ENCODE measurements at places on chromosomes 13 and 19.

- DNase-seq = no peak
These were observed 16.8 kb downstream of the SPC24 start for GRCh38 chr19:11138601-11139300.

GRCh38 chr19:6687114-6687513 lies 17.2 kb upstream of the TNFSF14 start:
- no peak for DNase-seq

DNA sequence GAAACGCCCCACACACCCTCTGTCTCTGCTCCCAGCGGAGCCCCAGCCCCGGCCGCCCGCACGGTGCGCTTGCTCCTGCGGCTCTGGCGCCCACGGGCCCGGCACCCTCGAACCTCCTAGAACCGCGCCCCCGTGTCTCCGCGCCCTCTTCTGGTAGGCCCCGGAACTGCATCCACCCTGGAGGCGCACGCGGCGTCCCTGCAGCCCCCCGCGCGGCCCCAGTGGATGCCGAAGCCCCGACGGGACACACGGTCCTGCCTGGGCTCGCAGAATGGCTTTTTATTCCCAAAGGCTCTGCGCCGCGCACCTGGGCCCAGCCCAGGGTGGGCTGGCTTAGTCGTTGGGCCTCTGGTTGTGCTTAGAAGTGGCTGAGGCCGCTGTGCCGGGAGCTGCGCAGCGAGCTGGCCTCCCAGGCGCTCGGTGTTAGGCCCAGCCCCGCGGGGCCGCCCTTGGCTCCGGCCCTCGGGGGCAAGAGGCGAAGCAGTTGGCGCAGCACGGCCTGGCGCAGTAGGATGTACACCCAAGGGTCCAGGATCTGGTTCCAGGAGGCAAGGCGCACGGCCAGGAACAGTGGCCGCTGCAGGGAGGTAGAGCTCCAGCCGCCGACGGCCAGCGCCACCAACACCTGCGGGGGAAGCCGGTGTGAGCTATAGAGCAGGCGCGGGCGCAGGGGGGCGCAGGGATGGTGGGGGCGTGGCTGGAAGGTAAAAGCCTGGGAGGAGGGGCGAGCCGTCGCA lies 2.8 kb downstream of the PTGER1 start:
- peak; percentile 63 for DNase-seq

- DNase-seq = no peak
These were observed 8.4 kb downstream of the KANK3 start for GRCh38 chr19:8334458-8335342.

DNA sequence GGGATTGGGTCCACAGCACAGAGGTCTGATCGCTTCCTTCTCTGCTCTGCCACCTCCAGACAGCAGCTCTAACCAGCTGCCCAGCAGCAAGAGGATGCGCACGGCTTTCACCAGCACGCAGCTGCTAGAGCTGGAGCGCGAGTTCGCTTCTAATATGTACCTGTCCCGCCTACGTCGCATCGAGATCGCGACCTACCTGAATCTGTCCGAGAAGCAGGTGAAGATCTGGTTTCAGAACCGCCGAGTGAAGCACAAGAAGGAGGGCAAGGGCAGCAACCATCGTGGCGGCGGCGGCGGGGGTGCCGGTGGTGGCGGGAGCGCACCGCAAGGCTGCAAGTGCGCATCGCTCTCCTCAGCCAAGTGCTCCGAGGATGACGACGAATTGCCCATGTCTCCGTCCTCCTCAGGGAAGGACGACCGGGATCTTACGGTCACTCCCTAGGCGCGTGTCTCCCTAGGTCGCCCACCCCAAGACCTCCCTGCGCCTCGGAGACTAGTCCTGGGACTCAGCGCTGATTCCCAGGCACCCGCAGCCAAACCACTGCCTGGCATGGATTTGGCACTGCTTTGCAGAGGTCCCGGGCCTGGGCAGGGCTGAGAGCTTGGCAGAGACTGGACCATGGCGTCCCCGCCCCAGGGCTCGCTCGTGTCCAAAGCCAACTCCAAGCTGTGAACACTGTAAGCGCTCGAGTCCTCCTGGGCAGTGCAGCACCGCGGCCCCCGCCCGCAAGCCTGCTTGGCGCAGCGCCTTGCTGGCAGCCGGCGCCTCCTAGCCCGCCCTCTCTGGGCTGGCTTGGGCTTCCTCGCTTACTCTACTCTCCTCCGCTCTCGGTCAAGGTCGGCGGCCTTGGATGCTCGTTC lies 1.5 kb downstream of the GSX1 start:
- DNase-seq = no peak

DNA sequence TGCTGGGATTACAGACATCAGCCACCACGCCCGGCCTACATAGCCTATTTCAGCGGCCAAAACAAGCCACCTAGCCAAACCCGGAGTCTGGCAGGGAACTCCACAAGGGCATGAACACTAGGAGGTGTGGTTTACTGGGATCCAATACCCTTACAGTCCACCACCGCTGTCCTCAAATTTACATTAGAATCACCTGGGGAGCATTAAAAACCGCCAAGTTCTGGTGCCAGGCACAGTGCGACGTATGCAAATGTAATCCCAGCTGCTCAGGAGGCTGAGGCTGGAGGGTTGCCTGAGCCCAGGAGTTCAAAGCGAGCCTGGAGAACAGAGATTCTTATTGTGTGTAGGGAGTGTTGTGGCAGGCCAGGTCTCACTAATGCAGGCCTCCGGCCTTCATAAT lies 4.2 kb upstream of the AP1M1 start:
- DNase-seq = no peak

DNA sequence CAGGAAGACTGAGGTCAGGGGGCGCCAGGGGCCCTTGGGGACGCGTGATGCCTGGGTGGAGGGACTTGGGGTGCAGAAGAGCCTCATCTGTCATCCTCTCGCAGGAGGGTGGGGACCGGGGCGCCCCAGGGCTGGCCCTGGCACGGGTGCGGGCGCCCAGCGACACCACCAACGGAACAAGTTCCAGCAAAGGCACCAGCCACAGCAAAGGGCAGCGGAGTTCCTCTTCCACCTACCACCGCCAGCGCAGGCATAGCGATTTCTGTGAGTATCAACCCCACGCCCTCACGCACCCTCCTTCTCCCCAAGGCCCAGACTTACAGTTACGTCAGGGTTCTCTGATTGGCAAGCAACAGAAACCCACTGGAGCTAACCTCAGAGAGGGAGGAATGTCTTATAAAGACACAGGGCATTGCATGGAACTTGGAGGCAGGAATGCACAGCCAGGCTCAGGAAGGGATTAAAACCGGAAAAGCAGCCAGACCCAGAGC lies 29.4 kb downstream of the MARK4 start:
- no peak for DNase-seq

GRCh38 chr13:87827479-87827878 lies 156.3 kb downstream of the SLITRK5 start:
- no peak for DNase-seq

- peak; percentile 79 for DNase-seq
These were observed at the start of gene MIER2 for GRCh38 chr19:344625-345319. MIER2 (minus strand) TSS chr19:344796; CDS start chr19:344782, 14 bp downstream.

DNA sequence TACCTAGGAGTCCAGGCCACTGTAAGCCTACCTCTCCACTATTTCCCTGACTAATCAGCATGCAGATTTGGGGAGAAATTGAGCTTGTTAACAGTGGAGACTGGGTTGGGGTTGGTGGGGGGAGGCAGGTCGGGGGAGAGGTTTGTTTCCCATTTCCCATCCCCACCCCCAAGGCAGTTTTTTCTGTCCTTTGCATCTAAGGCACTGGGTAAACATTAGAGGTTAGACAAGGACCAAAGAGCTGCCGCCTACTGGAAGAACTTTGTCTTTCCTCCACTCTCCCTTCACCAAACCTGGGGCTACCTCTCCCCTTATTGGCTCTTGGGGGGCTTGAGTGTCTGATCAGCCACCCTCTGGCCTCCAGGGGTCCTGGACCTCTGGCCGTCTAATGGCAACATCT lies 953 bp downstream of the KCNN4 start:
- no peak for DNase-seq

DNA sequence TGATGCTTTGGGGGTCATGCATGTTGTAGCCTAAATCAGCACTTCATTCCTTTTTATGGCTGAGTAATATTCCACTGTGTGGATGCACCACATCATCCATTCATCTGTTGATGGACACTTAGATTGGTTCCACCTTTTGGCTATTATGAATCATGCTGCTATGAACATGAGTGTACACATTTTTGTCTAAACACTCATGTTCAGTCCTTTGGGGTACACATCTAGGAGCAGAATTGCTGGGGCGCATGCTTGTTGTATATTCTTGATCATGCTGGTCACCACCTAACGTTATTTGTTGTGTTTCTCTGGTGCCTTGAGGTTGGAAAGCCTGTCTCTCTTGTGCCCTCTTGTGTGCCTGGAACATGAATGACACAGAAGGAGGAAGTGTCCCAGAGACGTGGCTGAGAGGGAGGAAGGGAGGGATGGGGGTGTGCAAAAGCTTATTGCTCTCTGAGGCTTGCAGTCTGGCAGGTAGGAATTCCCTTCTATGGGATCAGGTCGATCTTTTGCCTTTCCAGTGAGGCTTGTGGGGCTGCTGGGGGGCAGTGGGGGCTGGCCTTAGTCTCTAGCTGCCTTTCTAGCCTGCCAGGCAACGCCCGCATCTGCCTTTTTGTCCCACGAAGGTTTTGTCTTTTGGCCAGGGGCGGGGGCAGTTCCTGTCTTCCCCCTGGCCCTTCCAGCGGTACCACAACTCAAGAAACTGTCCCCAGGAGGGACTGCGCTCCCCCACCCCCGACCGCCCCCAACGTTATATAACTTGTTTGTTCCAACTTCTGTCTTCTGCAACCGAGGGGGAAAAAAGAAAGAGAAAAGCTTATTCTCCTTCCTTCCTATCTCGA lies 7.6 kb downstream of the KLHL26 start:
- DNase-seq = no peak

GRCh38 chr13:60351326-60351725 lies 45.7 kb upstream of the TDRD3 start:
- no peak for DNase-seq

GRCh38 chr13:42412812-42413483 lies 141.0 kb downstream of the AKAP11 start:
- no peak for DNase-seq

GRCh38 chr19:41853768-41854167 lies 6.3 kb upstream of the RPS19 start:
- no peak for DNase-seq

GRCh38 chr19:8252922-8253589 lies 43.9 kb downstream of the CERS4 start:
- DNase-seq = peak; percentile 72

DNA sequence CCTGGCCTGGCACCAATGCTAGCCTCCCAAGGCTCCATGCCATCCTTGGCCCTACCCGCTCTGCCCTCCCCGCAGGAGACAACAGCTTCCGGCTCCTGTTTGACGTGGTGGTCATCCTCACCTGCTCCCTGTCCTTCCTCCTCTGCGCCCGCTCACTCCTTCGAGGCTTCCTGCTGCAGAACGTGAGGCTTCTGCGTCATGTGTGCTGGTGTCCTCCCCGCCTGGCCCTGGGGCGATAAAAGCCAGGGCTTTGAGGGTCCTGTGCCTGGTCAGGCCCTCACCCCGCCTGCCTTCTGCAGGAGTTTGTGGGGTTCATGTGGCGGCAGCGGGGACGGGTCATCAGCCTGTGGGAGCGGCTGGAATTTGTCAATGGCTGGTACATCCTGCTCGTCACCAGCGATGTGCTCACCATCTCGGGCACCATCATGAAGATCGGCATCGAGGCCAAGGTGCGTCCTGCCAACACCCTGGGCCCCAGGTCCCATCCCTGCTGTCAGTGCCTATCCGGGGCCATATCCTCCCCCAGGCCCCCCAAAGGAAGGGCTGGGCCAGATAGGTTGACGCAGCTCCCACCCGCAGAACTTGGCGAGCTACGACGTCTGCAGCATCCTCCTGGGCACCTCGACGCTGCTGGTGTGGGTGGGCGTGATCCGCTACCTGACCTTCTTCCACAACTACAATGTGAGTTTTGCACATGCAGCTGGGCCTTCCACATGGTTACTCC lies 6.3 kb downstream of the MCOLN1 start:
- DNase-seq = no peak

DNA sequence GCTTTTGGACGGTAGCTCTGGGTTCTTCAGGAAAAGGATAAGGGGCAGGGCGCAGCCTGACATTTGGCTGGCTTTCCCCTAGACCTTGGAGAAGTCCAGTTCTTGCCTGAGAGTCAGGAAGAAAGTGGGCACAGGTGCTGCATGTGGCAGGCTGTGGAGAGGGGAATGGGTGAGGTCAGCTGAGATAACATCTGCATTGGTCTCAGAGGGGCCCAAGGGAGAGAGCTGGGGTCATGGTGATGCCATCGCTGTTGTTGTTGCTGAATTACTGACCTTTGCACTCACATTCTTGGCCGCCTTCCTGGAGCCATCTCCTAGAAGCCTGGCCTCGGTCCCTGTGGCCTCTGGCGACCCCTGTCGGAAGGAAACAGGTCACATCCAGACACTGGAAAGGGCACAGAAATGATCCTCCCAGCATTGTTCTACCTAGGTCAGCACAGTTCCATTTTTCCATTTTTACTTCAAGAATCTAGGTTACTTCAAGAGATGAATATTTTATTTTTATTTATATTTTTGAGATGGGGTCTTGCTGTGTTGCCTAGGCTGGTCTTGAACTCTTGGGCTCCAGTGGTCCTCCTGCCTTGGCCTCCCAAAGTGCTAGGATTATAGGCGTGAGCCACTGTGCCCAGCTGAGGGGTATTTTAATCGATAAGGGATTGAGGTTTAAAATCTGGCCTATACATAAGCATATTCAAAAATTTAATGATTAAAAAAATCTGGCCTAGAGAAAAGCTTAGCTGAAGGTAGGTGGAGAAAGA lies 6.5 kb upstream of the LIPE start:
- peak; percentile 21 for DNase-seq

- peak; percentile 65 for DNase-seq
These were observed 22.1 kb downstream of the PLEKHF1 start for GRCh38 chr19:29687244-29687896.

GRCh38 chr13:66469745-66470144 lies 760.4 kb downstream of the PCDH9 start:
- no peak for DNase-seq

- no peak for DNase-seq
These were observed 2.1 kb upstream of the RAD23A start for GRCh38 chr19:12943437-12944044.

GRCh38 chr13:27339299-27339698 lies 68.7 kb downstream of the RASL11A start:
- DNase-seq = peak; percentile 38

- DNase-seq = no peak
These were observed 971.6 kb upstream of the MIR17HG start for GRCh38 chr13:90375851-90376250.

- no peak for DNase-seq
These were observed 306.3 kb upstream of the MAB21L1 start for GRCh38 chr13:35782793-35783192.

GRCh38 chr13:38180126-38180525 lies 169.5 kb upstream of the UFM1 start:
- DNase-seq = no peak

- DNase-seq = no peak
These were observed 5.9 kb downstream of the NANOS3 start for GRCh38 chr19:13882836-13883235.
